Left forelimb (tissue), 1 donor: ENCODE measurements at places on chromosomes 16 and 17.

DNA sequence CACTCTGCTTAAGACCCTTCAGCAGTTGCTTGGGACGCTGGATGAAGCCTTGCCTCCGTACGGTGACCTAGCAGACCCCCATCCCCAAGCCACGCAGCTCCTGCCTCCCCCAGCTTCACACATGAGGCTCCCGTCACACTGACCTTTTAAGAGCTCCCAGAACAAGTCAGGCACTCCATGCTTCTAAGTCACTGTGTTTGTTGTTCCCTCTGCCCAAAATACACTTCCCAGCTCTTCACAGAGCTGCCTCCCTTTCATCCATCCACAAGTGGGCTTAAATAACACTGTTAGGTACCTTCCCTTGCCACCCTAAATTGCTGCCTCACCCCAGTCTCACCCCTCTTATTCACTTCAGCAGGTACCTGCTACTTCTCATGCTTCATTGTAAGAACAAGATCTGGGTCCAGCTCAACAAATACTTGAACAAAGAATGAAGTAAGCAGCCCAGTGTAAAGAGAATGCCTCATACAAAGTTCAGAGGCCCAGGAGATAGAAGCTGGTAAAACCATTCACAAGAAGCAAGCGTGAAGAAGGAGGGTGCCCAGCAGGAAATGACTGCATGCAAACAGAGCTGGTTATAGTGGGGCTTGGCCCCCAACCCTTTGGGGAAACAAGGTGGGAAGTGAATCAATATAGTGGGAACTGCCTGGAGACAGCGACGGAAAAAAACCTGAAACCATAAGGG, 5.8 kb downstream of the ZC3H7A start:
- no peak for DNase-seq

- no peak for DNase-seq
Observed at GRCh38 chr17:12256380-12256995, 235.8 kb downstream of the MAP2K4 start.

- no peak for DNase-seq
Observed at GRCh38 chr16:50673496-50674275, 7.4 kb downstream of the SNX20 start.

GRCh38 chr17:27268394-27269085, 25.4 kb upstream of the WSB1 start:
- DNase-seq = no peak

GRCh38 chr17:37682007-37682406, 38.8 kb upstream of the DDX52 start:
- DNase-seq = no peak
